IPS DF 19.7 (cell line): ENCODE measurements at places on chromosomes 5 and 9.

GRCh38 chr5:113022661-113023060 is 46.1 kb downstream of the DCP2 start:
- no peak for DNase-seq

GRCh38 chr9:87620731-87621322 is 105.1 kb upstream of the CTSL start:
- DNase-seq = no peak

- no peak for DNase-seq
These were observed 105.8 kb downstream of the DAB2IP start for GRCh38 chr9:121757281-121757585.

DNA sequence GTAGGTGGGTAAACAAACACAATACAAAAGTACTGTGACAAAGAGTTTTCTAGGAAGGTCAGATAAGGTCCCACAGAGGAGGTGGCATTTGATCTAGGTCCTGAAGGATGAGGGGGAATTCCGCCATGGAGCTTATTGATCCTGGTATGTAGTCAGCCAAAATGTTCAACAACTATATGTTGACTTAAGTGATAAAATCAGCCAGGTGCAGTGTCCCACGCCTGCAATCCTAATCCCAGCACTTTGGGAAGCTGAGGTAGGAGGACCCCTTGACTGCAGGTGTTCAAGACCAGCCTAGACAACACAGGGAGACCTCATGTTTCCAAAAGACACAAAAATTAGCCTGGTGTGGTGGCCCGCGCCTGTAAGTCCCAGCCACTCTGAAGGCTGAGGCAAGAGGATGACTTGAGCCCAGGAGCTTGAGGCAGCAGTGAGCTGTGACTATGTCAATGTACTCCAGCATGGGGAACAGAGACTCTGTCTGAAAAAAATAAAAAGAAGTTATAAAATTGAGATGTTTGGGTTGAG is 46.4 kb upstream of the PLIN2 start:
- no peak for DNase-seq

GRCh38 chr9:35548571-35548970 is 56.5 kb upstream of the TESK1 start:
- no peak for DNase-seq

DNA sequence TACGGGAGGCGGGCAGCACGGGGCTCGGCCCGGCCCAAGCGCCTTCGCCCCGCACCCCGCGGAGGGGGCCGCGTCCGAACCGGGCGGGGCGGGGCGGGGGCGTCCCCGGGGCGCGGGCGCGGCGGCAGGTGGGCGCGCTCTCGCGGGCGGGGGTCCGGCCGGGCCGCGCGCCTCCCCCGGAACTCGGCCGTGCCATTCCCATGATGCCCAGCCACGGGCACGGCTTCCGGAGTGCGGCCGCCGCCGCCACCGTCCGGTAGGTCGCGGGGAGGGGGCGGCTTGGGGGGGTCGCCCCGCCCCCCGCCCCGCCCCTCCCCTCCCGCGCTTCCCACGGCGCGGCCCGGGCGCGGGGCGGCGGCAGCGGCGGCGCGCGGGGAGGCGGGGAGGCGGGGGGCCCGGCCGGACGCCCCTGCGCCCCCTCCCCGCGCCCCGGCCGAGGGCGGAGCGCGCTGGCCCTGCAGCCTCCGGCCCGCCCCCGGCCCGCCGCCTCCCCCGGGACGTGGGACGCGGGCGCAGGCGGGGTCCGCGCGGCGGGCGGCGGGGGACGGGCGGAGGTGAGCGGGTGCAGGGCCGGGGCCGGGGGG is at the start of gene PPP1R26:
Gene PPP1R26 (plus strand): TSS at position 314 of the 584 bp plus-strand sequence. CDS start 4,729 bp downstream, outside the sequence.
- DNase-seq = no peak

GRCh38 chr9:127398275-127398647 is 1.3 kb downstream of the SLC2A8 start:
- DNase-seq = no peak
